ENCODE measurements at places on chromosomes 11 and 22. TPM values are rescaled to one million over a fixed set of nuclear protein-coding genes. Genes with fewer than 3 reads are reported as not detected.

The SPDYC gene
- total RNA-seq, result not detected

The TMEM80 gene
- total RNA-seq, result 21.9 TPM

The MRPL49 gene
- total RNA-seq, result 30.1 TPM

The MYBPC3 gene
- total RNA-seq, result not detected

The TRIM51 gene
- not detected for total RNA-seq

The RASL10A gene
- 0.21 TPM for total RNA-seq

The ZNF214 gene
- 2.1 TPM for total RNA-seq

The BAIAP2L2 gene
- 1.0 TPM for total RNA-seq

The CDHR5 gene
- not detected for total RNA-seq

The ANO1 gene
- total RNA-seq, result 38.4 TPM

The DAGLA gene
- under 0.01 TPM for total RNA-seq

The C22orf31 gene
- total RNA-seq, result not detected

The FIBIN gene
- total RNA-seq, result 24.2 TPM

The FRMD8 gene
- total RNA-seq, result 76.2 TPM
